Endothelial cell of umbilical vein (primary cell): ENCODE measurements at places on chromosomes 2 and 18.
A peak's percentile ranks its signal among the peaks of the same experiment; 100 is the strongest.

GRCh38 chr18:36745219-36745975, 83.4 kb downstream of the TPGS2 start:
- no peak for DNase-seq

DNA sequence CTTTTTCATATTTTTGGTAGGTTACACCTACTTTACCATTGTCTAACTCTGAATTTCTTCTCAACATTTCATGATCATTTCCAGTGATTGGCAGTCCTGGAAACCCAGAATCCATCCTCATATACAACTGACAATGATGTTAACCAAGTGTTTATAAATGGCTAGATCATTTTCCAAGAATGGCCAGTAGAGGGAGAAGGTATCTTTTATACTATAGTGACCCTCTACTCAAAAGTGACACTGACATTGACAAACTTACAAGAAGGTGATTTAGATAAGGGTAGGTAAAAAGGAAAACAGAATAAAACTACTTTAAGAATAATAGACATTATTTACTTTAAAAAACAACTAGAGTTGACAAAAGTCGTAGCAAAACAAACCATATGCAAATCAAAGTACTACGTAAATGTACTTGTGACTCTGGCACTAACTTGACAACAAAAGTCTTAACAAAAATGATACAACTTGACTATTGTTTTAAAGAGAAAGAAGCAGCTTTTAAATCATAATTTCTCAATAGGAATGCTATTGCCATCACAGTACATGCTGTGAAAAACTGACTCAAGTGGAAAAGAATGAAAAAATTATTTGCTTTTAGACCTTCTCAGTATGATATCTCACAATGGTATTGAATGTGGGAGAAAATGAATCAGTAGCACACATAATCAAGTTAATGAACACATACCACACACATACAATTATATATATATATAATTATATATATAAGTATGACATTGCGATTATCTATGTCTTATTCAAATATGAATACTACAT, 76.6 kb upstream of the GRB14 start:
- peak; percentile 51 for DNase-seq

GRCh38 chr2:59093571-59093970, 852.4 kb upstream of the FANCL start:
- DNase-seq = no peak

DNA sequence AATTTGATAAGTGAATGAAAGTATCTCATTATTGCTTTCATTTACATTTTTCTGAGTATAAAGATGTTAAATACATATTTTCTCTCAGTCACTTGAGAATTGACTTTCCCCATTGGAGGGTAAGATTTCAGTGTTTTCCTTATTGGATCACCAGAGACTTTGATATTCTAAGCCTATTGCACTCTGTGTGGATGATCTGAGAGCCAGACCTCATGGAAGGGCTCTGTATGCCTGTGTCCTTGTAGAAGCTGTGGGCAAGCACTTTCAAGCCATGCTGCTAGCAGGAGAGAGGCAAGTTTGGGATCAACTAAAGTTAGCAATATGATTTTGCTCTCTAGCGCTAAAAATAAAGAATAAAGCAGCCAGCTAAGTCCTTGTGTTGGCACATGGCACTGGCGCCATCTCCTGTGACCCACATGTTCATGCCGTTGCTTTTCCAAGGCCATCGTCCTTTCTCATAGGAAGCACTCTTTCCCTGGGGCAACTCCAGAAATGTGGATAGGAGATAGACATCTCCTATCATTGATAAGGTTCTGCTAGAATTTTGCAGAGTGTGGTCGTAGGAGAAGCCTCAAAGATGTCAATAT, 72.6 kb downstream of the AOX1 start:
- DNase-seq = no peak

- DNase-seq = no peak
Observed at GRCh38 chr2:72361521-72361920, 213.9 kb upstream of the CYP26B1 start.

DNA sequence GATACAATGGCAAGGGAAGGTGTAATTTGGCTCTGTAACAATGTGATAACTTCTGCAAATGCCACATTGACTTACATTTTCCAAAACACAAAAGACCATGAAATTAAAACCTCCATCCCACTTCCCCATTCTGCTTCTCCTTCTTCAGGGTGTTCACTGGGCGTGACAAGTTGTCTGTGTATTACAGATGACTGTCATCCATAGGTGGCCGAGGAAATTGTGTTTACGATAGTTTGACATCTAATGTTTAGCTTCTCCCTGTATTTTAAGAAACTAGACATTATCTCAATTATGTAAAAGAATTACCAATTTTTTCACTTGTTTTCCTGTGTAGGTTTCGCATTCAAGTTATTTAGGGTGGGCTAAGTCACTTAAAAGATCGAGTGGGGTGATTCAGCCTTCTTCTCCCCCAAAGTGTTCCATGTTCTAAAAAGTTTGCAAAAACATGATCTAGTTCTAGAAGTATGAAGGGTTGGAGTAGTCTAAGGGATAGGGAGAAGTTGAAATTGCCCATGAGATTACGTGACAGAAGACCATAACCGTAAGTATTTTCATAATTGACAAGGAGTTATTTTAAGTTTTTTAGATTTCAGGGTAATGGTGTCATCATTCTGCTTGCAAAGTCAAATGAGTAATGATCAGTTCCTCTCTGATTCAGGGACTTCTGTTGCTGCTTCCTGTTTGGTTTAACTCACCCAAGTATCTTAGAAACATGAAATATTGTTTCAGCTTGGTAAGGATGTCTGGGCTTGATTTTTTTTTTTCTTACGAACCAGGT, 25.2 kb upstream of the CYTIP start:
- DNase-seq = peak; percentile 39

- DNase-seq = no peak
Observed at GRCh38 chr2:212488611-212489010, 50.0 kb downstream of the ERBB4 start.

DNA sequence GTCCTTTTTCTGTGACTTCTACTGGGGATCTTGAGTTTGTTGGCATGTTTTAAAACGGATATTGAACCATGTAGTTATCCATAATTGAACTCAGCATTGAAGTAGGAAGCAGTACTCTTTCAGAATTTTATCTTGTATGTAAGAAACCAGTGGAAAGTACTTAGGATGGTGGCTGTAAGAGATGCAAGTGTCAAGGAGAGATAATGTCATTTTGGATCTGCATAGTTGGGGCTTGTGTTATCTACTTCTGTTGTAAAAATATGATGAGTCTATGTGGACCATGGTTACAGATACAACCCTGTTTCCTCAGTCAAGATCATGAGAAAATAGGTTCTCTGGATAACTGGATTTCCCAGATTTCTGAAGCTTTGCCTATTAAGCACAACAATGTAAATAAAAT, 113.7 kb downstream of the NAB1 start:
- no peak for DNase-seq

GRCh38 chr2:16604236-16604635, 61.4 kb downstream of the CYRIA start:
- no peak for DNase-seq

GRCh38 chr2:43851011-43851980, 12.5 kb downstream of the ABCG8 start:
- DNase-seq = no peak

DNA sequence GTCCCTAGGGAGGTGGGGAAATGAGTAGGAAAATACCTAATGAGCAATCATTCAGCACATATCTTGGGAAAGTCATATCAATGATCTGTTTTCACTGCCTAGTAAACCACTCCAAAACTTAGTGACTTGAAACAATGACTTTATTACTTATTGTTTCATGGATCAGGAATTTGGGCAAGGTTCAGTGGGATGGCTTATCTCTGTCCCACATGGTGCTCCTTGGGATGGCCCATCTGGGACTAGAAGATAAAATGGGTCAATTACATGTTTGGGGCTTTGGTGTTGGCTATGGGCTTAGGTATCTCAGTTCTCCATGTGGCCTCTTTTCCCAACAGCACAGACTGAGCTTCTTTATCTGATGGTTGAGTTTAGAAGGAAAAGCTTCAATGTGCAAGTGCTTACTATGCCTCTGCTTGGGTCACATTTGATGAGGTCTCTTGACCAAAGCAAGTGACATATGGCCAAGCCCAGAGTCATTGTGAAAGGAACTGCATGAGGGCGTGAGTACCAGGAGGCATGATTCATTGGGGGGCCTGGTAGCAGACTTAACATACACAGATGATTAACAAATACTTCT, 218.1 kb upstream of the TNP1 start:
- DNase-seq = no peak

GRCh38 chr2:219221957-219222518, 3.3 kb upstream of the ABCB6 start:
- no peak for DNase-seq

GRCh38 chr18:36181898-36182506, 5.3 kb upstream of the MOCOS start:
- no peak for DNase-seq

GRCh38 chr18:8787371-8787670, 82.0 kb downstream of the MTCL1 start:
- DNase-seq = peak; percentile 9

DNA sequence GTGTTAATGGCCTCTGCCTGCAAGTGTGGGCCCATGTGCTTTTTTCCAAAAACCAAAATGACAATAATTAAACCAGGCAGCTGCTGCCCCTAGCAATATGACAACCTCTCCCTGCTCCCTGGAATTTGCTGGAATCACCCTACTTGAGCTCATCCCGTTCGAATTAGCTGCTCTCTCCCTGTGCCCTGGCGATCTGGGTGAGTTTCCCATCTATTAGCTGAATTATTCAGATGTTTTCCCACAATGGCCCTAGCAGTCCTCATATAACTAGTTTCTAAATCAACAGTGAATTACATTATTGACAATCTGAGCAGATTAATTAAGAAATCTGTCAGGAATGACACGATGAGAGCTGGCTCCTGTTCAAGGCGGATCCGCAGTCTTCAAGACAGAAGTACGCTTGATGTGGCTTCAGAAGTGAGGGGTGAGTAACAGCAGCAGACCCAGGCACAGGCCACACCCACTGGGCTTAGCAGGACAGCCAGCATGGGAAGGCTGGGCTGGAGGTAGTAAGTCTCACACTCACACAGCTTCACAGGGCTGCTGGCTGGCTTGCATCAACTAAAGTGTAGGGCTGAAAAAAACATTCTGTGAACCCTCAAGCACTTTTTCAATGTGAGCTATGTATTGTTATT, 366.2 kb upstream of the ID2 start:
- no peak for DNase-seq
